C1 segment of cervical spinal cord (tissue), 14 donors: ENCODE measurements at places on chromosomes 7 and 10.

DNA sequence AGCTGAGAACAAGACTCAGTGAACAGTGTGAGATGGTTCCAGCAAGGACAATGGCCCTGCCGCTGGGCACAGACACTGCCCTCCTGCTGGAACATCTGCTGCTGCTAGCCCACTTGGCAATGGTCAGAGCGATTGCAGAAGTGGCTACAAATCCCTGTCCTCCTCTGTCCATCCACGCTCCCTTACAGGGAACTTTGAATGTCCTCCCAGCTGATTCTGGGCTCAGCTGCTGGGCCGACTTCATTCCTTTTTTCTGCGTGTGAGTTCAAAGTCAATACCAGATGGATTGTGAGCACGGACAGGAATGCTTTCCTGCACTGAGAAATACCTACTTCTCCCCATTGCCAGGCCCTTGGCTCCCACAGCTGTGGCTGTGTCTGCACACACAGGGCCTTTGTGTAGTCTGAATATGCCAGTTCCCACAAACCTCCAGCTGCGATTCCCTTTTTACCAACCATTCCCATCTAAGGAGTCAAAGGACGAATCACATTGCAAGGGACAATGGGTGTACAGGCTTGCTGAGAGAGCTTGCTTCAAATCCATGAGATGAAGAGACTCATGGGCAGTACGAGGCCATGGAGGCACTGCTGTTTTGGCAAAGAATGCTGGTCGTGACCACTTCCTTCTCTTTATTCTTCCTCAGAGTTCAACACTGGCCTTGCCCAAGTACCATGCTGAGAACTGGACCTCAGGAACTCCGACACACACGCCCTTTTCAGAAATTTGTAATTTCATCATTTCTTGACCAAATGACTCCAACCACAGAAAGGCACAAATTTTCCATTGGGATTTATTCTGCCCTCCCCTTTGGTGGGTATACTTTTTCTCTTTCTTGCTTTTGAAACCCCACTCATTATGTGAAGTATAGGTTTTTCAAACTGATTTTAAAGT lies 44.2 kb downstream of the BPGM start:
- peak; percentile 59 for DNase-seq

- DNase-seq = no peak
Measured at GRCh38 chr10:64363687-64364086, 842.5 kb downstream of the REEP3 start.

DNA sequence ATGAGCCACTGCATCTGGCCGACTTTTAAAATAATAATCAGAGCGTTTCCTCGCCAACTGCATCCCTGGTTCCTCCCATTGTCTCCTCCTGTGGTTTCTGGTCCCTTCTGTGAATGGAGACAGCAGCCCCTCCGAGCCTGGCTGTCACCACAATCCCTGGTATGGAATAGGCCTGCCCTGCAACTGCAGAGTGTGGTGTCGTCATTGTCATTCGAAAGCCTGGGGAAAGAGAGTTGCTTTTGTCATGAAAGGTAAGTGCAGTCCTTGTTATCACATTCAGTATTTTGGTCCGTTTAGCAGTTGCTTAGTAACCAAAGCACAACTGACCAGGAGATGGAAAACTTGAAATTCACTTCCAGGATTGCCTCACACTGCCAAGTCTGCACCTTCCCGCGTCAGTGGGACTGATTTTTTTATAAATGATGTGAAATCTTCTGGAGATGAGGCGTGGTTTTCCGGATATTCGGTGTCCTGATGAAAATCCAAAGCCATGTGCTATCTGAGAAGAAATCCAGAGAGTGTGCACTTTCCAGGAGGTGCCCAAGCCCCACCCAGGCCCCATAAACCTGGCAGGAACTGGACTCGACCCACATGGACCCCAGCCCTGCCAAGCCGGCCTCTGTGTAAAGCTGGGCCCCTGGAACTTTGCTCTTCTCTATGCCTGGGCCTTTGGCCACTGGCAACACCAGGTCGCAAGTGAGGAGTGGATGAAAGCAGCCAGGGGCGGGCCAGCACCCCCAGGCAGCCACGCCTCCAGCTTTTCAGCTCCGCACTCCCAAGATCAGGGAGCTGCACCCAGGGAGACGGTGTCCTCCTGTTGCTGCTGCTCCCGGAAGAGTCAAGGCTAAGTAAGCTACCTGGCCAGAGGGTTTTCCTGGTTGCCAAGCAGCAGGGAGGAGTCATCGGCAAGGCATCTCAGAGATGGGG lies 133.7 kb upstream of the SH2B2 start:
- DNase-seq = no peak

GRCh38 chr10:62000037-62000603 lies 98.6 kb downstream of the ARID5B start:
- no peak for DNase-seq

GRCh38 chr10:46558392-46559185 lies 2.1 kb upstream of the GPRIN2 start:
- no peak for DNase-seq

DNA sequence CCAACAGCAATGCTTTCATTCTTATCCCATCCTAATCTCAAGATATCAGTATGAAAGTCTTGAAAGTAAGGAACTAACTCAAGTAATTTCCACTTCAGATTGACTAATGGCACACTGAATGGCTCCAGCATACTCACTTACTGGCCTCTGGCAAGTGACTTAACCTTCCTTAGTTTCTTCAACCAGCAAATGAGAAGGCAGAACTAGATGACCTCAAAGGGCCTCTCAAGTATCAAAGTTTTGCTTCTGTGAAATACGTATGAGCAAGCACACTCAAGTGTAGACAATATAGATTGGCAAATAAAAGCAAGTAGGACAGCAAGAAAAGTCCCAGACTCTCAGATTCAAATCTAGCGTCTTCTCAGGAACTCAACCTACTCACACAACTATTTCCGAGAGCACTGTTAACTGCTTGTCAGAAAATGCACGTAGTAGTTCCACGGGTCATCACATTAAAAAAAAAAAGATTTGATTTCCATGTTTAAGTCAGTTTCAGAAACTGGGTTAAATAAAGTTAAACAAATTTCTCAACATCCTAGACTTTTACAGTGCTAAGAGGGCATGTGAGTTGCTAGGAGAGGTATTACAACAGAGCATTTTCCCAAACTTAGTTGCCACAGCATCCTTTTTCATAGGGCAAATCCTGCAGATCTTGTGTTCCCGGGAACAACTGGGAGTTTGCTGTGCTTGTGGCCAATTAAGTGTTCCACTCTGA lies 276.9 kb upstream of the KLF14 start:
- no peak for DNase-seq

DNA sequence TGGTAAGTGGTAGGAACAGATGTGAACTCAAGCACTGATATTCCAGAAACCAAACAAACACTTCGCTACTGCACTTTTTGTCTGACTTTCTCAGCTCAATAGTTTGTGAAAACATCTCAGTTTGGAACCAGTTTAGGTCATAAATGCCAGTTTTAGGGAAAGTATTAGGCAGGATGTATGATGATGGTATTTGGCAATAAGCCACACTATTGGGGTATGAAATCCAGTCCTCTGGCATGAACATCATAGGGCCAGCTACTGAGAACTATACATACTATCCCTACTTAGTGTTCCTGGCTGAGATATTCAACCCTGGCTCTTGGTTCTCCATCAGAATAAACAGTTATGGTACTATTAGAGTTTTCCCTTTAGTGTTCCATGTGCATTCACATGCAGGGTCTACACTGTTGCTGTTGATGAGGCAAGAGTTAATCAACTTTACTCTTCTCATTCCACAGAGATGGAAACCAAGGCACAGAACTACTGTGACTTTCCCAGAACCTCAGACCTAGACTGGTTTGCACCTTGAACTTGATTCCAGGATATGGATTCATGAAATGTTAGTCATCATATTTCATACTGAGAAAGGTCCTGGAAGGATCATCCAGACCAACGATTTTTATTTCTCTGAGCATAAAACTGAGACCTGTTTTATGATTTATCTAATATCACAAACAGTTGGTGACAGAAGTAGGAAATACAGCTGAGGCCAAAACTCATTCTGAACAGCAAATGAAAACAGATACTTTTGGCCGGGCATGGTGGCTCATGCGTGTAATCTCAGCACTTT lies 20.0 kb upstream of the IFIT2 start:
- DNase-seq = no peak

GRCh38 chr10:111148025-111148424 lies 71.2 kb downstream of the ADRA2A start:
- DNase-seq = no peak

DNA sequence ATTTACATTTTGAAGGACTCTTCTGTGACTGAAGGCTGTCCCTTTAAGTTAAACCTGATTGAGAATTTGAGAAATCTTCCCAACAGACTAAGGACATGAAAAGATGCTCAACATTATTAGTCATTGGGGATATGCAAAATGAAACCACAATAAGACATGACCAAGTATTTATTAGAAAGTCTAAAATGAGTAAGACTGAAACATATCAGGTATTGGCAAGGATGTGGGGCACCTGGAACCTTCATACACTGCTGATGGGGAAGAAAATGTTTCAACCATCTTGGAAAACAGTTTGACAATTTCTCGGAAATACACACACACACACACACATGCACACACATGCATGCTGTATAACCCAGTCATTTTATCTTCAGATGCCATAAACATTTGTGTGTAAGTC lies 132.1 kb upstream of the CDK6 start:
- no peak for DNase-seq

DNA sequence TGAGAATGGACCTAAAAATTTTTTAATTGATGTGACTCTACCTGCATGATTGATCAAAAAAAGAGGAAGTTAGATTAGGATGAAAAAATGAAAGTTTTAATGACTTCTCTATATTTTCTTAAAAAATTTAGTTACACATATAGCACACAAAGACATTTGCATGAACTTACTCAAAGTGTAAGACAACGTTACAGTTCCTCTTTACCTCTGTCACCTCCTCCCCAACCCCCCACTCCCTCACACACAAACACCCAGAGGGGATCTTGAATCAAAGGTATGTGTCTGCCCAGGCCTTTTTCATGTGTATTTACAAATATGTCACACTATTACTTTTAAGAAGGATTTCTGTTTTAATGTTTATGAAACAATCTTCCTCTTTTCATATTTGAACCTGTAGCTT lies 20.6 kb upstream of the CDCA7L start:
- DNase-seq = no peak

DNA sequence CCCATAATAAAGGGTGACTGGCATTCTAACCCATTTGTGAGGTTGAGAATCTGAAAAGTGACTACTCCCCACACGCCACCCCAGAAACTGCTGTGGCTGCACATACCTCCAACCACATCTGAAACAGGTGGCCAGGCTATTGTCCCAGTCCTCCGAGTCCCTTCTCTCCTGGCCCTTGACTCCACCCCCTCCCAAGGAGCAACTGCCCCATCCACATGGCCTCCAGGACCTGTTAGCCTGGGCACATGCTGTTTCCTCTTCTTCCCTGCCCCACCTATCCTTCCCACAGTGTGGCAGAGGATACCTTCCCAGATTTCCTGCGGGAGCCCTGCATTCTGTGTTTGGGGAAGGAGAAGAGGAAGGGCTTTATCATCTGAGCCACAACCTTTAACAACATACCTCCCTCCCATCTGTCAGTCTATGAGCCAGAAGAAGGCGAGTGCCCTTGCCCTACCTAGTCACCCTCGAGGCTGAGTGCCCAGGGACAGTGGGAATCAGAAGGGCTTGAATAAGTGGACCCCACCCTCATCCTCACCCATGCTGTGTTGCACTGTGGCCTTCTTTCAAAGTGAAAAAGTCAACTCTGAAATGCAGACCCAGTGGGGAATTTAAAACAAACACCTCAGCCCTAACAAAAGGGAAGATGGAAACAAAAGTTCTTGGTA lies 11.9 kb downstream of the STEAP1B start:
- no peak for DNase-seq

GRCh38 chr10:77715088-77715487 lies 77.5 kb upstream of the KCNMA1 start:
- DNase-seq = no peak

- no peak for DNase-seq
Measured at GRCh38 chr7:141915565-141915964, 634 bp upstream of the OR9A4 start.

GRCh38 chr7:150370612-150371071 lies 2.0 kb downstream of the REPIN1 start:
- no peak for DNase-seq

- no peak for DNase-seq
Measured at GRCh38 chr10:22765660-22766547, 51.5 kb upstream of the PIP4K2A start.

DNA sequence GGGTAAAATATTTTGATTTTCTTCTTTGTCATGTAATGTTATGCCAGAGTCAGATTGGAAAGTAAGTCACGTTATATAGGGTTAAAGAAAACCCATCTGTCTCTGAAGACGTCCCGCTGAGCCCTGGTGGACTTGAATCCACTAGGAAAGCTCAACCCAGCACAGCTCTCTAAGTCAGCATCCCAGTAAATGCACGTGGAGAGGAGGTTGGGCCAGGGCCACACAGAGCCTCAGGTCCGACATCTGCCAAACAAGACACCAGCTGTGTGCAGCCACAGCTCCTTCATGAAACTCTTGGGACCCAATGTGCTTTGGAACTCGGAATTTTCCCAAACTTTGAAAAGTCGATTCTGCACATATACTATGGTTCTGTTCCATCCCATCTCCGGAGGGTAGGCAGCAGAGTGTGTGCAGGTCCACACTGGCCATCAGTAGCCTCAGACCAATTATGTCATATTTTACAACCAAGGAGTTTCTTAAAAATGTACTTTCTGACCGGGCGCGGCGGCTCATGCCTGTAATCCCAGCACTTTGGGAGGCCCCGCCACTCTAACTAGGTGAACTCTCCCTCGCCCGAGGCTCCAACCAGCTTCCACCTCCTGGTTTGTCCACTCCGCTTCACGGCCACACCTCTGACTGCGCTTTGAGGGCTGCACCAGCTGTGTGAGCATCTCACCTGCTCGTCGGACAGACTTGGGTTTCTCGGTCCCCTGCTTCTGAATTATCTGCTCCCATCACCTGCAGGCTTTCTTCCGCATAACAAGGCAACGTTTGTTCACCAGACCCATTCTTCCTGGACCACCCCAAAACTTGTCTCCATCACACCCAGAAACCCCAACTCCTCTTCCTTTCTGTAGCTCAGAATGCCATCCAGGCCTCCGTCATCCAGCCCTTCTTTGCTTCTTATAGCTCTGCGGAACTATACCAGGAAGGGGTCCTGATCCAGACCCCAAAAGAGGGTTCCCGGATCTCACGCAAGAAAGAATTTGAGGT lies 29.7 kb upstream of the DNAJB6 start:
- no peak for DNase-seq

DNA sequence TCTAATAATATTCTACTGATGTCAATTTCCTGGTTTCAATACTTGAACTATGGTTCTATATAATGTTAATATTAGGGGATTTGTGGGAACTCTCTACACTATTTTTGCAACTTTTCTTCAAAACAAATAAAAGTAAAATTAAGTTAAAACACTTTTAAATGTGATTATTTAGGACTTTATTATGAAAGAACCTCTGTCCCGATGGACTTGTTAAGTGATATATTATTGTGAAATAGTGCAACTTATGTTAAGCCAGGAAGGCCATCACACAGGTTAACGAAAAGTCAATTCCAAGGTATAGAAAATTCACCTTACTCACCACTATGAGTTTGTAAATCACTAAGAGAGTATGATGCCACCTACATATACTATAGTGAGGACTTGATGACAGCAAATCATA lies 79.2 kb downstream of the IMMP2L start:
- DNase-seq = no peak

GRCh38 chr7:112010109-112010508 lies 196.1 kb downstream of the DOCK4 start:
- no peak for DNase-seq

GRCh38 chr7:105776068-105776790 lies 100.2 kb downstream of the ATXN7L1 start:
- DNase-seq = no peak
